Foreskin keratinocyte (primary cell): ENCODE measurements at places on chromosomes 11 and 22. TPM values are rescaled to one million over a fixed set of nuclear protein-coding genes. Genes with fewer than 3 reads are reported as not detected.
A peak's percentile ranks its signal among the peaks of the same experiment; 100 is the strongest.

Gene POU2AF3
- polyA plus RNA-seq: not detected in 2 replicates

DNA sequence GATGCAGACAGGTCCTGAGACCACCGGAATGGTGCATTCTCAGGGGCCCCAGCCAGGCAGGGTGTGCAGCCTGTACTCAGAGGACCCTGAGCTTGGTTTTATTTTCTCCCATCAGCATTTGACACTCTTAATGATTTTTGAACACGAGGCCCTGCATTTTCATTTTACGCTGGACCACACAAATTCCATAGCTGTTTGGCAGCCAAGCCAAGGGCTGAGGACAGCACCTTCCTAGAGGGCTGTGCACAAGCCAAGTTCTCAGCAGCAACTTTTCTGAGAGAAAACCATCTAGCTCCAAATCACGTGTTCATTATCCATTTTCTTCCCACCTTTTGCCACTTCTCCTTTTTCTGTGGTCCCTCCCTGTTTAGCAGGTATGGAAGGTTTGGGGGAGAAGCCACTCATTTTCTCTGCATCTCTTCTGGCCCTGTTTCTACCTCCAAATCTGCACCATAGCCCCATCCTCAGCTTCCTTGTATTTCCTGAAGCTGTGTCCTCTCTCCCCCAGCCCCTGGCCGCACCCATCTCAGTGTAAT, 60.4 kb downstream of the TRAF6 start:
- DNase-seq: no peak

- no peak for DNase-seq
These were observed 47.6 kb downstream of the SMIM38 start for GRCh38 chr11:69203381-69203780.

DNA sequence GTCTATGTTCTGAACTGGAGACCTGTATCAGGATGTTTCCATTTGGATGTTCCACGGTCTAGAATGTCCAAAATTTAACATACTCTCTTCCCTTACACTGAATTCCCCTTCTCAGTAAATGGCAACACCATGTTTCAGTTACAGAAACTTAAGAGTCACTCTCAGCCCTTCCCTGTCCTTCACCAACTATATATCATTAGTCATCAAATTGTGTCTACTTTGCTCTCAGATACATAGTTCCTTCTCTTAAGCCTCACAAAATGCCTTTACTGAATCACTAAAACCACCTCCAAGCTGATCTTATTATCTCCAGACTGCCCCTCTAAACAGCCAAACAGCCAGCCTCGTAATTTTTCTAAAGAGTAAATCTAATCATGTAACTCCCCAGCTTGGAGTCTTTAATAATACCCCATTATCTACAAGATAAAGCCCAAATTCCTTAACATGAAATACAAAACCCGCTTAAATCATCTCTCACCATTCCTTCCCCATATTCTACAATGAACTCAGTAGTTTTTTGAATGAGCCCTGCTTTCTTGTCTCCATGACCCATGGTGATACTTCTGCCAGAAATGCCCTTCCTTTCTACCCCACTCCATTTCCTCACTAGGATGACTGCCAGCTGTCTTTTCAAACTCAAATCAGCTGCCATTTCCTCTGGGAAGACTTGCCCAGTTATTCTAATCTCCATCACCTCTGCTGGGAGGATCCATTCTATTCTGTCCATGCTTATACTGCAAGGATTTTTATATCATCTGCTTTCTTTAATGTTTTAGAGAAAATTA, 102.7 kb upstream of the ARHGAP42 start:
- DNase-seq: peak; percentile 28

Gene OR51F1
- polyA plus RNA-seq: not detected in 2 replicates

DNA sequence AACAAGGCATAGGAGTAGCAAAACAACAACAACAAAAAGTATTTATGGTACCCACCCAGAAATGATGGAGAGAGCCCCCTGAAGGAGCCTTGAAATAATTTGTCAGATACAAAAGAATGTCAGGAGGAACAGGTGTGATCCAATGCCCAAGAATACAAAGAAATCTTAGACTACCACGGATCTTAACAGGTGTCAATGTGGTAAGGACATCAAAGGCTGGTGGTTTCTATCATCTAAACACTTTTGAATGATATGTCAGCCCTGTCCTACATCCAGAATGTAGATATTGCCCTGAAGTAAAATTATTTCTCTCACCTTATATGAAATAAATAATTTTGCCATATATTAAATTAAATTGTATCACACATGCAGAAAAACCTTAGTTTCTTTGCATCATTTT, 386.4 kb upstream of the ANO5 start:
- DNase-seq: no peak

Gene GRIK4
- polyA plus RNA-seq: not detected in 2 replicates

GRCh38 chr11:134449051-134449450, 37.0 kb upstream of the B3GAT1 start:
- no peak for DNase-seq

Gene CRYBB3
- polyA plus RNA-seq: 0.30 and 0.31 TPM in 2 replicates

GRCh38 chr11:43952401-43953342, 10.2 kb downstream of the C11orf96 start:
- no peak for DNase-seq

- no peak for DNase-seq
These were observed 44.9 kb downstream of the DSCAML1 start for GRCh38 chr11:117752071-117752470.
